ENCODE measurements at places on chromosomes 2 and 18.

- no peak for DNase-seq
Measured at GRCh38 chr2:126534478-126534877, 121.5 kb upstream of the GYPC start.

- DNase-seq, result no peak
Measured at GRCh38 chr2:98713332-98714015, 17.5 kb downstream of the MGAT4A start.

DNA sequence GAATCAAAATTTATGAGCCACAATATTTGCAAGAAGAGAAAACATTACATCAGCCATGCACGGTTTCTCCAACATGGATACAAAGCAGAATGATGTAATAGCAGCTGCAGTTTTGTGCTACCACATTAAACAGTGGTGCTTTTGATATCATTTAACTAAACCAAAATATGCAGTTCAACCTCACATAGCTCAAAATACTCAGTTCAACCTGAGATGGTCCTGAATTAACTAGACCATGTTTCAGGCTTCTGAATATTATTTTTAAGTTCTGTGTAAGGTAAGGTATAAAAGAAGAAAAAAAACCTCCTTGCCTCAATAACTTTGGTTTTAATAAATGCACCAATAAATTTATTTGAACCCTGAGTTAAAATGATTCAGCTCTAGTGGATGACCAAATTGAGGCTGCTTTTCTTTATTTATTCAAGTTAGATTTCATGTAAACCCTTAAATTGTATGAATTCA, 18.8 kb upstream of the TSPYL6 start:
- DNase-seq, result no peak

DNA sequence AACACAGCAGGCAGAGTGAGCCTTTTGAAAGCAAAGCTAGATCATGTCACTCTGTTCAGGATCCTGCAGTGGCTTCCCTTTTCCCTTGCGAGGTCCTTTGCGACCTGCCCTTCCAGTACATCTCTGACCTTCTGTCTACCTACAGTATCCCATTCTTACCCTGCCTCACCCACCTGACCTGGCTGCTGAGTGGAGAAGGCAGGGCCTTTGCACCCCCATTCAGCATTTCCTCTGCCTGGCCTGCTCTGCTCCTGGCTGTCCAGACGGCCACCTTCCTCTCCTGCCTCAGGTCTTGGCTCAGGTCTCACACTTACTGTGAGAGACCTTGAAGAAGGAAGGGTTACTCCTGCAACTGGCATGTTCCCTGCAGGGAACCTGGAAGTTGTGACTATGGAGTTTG, 77.4 kb downstream of the MAPRE2 start:
- no peak for DNase-seq

GRCh38 chr2:221568299-221568698, 3.8 kb downstream of the EPHA4 start:
- no peak for DNase-seq

- no peak for DNase-seq
Measured at GRCh38 chr18:75261430-75262223, 51.0 kb downstream of the TSHZ1 start.

GRCh38 chr2:100320547-100321178, 1.6 kb downstream of the LONRF2 start:
- DNase-seq, result no peak

DNA sequence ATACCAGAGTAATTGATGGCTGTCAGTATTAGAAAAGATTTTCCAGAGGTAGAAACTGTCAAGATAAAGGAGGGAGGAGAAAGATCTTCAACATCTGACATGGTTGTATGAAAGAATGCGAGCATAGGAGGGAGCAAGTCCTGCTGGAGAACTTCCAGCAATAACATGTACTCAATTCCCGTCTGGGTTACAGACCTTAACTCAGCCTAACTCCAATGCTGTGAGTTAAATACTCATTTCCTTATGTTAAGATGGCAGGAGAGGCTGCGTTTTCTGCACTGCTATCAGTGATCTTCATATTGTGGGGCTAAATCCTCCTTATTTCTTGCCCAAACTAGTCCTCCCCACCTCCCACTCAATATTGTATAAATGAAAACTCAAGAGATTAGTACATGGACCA, 6.7 kb upstream of the CERS6 start:
- DNase-seq, result no peak

GRCh38 chr18:74390900-74391299, 66.2 kb downstream of the DIPK1C start:
- DNase-seq, result no peak

- no peak for DNase-seq
Measured at GRCh38 chr2:163802284-163802683, 66.5 kb upstream of the FIGN start.
